ENCODE measurements at places on chromosomes 3 and 15.

GRCh38 chr3:106130384-106131198 is 261.8 kb upstream of the CBLB start:
- no peak for DNase-seq

DNA sequence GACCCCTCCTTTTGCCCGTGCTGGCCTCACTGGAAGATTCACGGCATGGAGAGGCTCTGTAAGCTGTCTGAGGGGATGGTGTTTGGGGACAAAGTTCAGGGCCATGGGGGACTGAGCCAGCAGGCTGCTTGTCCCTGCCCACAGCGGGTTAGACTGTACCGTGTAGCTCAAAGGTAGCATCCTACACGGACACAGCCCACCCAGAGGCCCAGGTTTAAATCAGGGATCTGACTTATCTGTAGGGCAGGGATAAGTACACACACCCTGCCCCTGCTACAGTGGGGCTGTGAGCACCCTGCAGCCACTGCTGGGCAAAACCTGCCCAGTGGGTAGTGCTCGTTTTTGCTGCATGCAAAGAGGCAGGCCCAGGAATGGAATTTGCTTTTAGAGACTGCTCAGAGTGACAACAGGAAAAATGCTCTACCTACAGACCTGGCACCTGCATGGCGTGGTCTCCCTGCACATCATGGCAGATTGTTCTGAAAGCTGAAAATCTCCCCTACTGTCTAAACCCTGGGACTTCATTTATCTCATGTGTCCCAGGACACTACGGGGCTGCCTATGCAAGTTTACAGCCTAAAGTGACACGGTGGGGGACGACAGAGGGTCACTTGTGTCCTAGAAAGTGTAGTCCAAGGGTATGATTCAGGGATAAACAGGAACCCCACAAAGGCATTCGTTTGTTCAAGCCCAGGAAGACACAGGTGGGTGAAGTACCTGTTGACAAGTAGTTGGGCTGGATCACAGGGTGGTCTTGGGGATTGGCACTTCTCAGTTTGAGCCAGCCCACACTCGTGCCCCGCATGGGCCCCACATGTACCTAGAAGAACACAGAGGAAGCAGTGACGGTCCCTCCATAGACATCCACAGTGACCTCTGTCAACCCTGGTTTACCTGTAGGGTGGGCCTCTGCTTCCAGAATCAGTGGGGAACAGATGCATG is 27.7 kb downstream of the CHDH start:
- no peak for DNase-seq

GRCh38 chr3:80043226-80043625 is 275.4 kb upstream of the ROBO1 start:
- DNase-seq = no peak

GRCh38 chr3:19645093-19645492 is 288.9 kb downstream of the EFHB start:
- DNase-seq = no peak

- no peak for DNase-seq
These were observed 27.3 kb downstream of the LARP6 start for GRCh38 chr15:70826634-70827033.

- no peak for DNase-seq
These were observed 848 bp downstream of the SYNM start for GRCh38 chr15:99105514-99106341.

- DNase-seq = no peak
These were observed 94.4 kb downstream of the MYLK start for GRCh38 chr3:123789760-123790159.

DNA sequence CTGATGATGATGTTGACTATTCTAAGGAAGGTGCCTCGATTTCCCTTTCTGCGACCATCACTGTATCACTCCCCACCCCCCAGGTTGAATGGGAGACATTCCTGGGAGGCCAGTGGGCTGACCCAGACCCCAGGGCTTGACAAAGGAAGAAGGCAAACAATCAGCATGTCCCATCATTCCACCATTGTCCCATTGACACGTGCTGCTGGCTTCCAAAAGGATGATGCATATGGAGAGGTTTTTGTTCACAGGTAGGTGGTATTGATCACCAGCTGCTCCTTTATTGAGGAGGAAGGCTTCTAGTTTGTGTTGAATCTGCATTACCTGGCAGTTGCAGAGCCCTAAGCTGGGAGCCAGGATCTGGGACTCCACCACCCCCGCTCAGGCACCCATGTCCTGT is 30.4 kb downstream of the RASGRF1 start:
- no peak for DNase-seq

DNA sequence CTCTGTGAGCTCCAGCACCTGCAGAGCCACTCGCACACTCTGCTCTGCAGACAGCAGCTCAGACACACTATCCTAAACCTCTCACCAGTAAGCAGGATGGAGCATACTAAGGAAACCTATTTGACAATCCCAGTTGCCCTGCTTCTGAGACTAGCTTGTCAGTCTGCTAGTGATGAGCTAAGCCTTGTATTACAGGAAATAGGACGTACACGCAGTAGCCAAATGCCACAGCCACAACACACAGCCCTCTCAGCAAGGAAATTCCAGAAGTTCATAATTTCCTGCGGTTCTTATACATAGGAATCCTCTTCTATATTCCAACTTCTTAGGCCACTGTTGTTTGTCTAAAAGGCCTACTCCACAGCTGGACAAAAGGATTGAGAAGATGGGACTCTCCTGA is 74.5 kb downstream of the MYLK start:
- DNase-seq = no peak

DNA sequence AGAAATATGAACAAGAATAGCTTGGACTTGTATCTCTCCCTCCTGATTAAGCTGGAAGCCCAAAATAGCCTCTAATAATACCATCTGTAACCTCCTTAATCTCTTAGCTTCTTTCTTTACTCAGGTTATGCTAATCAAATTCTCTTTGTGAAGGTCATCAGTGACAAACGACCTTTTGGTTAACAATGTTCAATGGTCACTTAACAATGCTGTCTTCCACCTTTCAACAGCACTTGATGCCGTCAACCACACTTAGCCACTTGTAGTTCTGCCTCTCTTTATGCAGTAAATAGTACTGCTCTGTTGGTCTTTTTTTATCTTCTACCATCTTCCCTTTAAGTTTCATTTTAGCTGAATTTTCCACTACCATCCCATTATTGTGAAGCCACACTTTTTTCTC is 476.6 kb upstream of the TGFBR2 start:
- no peak for DNase-seq

GRCh38 chr15:99956022-99956775 is 223.0 kb upstream of the LYSMD4 start:
- no peak for DNase-seq

DNA sequence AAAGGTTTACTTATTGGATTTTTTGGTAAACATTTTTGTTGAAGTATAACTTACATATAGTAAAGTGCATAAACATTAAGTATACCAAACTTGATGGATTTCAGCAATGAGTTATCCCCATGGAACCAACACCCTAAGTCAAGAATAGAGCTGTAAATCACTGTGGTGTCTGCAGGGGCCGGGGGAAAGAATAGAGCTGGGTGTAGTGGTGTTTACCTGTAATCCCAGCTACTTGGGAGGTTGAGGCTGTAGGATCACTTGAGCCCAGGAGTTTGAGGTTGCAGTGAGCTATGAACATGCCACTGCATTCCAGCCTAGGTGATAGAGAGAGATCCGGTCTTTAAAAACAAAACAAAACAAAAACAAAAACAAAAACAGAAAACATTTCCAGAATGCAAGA is 13.3 kb upstream of the FEM1B start:
- no peak for DNase-seq

DNA sequence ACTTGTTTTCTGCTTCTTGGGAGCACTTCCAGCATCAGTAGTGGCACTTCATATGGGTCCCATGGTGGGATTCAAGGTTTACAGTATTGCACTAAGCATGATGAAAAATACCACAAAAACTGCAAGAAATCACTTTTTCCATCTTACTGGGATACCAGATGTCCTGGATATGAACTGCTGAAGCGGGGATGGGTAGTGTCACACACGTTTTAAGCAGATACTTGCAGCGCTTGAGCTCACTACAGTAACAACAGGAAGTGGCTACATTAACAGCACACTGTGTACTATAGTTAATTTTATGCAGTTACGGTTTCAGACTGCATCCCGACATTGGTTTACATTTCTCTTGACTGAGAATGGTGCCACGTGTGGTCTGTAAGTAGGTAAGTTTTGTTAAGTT is 3.5 kb upstream of the ISG20 start:
- no peak for DNase-seq

DNA sequence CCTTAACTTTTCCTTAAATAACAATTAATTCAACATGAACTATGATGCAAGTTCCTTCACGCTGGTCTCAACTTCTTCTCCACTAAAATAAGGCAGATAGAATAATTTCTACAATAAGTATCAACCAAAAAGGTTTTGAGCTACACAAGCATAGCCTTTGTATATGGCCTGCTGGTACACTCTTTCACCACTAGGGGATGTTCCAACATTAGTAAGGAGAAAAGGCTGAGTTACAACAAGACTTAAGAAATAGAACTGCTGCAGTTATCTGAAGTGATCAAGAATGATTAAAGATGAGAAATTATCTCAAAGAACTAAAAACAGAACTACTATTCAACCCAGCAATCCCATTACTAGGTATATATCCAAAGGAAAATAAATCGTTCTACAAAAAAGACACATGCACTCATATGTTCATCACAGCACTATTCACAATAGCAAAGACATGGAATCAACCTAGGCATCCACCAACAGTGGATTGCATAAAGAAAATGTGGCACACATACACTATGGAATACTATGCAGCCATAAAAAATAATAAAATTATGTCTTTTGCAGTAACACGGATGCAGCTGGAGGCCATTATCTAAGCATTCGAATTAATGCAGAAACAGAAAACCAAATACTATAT is 14.4 kb downstream of the ATP13A3 start:
- no peak for DNase-seq

DNA sequence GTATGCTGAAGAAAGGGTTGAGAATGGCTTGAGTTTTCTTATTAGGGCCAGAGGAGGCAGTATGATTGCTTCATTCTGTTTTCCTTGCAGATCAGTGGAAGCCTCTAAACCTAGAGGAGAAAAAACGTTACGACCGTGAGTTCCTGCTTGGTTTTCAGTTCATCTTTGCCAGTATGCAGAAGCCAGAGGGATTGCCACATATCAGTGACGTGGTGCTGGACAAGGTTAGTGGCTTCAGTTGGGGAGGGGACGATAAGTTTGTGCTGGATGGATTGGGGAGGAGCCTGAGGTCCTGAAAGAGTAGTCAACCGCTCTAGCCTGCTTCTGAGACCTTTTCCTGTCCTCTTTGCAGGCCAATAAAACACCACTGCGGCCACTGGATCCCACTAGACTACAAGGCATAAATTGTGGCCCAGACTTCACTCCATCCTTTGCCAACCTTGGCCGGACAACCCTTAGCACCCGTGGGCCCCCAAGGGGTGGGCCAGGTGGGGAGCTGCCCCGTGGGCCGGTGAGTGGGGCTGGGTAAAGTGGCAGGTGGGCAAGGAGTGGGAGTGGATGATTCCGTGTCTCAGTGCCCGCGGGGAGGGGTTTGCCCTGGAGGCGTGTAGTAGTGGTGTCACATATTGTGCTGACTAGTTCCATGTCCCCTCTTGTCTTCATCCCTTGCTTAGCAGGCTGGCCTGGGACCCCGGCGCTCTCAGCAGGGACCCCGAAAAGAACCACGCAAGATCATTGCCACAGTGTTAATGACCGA is 8.5 kb downstream of the EIF4G1 start:
- no peak for DNase-seq

- no peak for DNase-seq
These were observed 65.1 kb upstream of the KLF13 start for GRCh38 chr15:31261266-31262142.

- DNase-seq = no peak
These were observed 52.6 kb downstream of the SYNM start for GRCh38 chr15:99157456-99157855.

- DNase-seq = no peak
These were observed 26.3 kb upstream of the CCDC39 start for GRCh38 chr3:180705619-180706018.

DNA sequence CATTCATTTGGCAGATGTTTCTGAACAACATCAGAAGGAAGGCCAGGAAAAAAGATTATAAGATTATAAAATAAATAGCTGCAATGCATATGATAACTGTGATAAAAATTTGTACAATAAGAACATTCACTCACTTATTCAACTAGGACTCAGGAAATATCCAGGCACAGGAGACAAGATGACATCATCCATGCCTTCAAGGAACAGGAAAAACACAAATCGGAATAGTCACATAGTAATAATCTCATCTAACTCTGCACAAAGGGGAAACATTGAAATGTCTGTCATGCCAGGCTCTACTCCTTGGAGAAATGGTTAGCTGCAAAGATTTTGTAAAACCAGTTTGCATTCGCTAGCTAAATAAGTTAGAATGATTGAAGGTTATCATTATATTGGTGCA is 233.5 kb upstream of the AGTR1 start:
- no peak for DNase-seq

DNA sequence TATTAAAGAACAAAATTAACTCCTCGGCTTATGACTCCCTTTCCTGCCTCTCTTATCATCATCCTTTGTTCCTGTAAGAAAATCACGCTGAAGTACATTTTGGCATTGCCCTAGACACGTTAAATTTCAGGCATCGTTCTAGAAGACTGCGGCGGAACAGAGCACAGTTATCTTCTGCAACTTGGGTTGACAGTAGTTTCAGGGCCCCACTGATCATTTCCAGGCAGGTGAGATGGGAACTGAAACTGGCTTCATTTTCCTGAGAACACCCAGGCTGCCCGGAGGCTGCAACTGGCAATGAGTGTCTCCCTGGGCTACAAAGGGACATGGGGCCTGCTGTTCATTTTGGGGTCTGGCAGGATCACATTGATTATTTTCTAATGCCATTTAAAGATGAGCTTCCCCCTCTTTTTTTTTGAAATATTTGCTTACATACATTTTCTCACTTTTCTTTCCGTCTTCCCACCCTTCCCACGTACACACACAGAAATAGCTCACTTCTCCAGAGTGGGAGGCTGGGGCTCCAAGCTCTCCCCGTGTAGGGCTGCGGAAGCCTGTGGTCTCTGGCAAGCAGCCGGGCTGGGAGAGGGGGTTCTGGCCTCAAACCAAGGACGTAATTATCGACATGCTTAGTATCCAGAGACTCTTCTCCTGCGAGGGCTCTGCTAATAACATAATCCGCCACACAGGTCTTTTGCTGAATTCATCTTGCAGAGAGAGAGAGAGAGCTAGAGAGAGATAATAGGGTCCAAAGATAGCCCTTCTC is 267.4 kb downstream of the ABHD5 start:
- no peak for DNase-seq

DNA sequence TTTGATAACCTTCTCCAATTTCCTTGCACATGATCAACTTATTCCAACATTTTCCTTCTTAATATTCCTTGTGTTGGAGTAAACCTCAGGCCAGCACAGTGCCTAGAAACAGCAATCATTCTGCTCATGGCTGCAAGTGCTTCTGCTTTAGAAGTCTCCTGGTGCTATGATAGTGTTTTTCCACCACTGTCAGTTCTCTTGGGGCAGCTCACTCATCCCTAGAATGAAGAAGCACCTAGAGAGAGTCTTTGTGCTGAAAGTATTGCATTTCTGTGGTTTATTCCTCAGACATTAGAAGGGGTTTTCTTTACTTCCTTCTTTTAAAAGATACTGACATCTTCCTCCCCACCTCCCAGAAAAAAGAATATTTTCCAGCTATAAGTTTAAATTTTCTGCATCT is 183.5 kb downstream of the RYR3 start:
- DNase-seq = no peak

- peak; percentile 66 for DNase-seq
These were observed 31.0 kb downstream of the GRIP2 start for GRCh38 chr3:14508966-14509795.

GRCh38 chr3:151875759-151876158 is 2.3 kb downstream of the SUCNR1 start:
- DNase-seq = no peak
